ENCODE measurements at places on chromosomes 2 and 18. TPM values are rescaled to one million over a fixed set of nuclear protein-coding genes. Genes with fewer than 3 reads are reported as not detected.

LCT gene
- polyA plus RNA-seq = 0.03 TPM

DNA sequence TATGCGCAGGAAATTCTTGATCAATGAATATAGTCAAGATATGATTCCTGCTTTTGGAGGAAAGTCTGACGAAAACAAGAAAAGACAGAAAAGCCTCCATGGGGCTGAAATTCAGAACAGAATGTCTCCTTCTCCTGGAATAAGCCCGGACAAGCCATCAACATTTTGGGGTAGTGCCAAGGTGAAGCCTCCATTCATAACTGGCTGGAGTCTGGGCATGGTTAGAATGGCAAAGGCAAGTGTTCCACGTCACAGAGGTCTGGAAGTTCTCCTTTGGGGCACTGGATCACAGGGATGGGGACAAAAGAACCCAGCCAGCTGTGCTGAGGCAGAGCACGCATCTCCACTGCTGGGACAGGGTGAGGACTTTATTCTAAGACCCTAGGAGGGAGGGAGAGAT, 505.7 kb downstream of the CMPK2 start:
- no peak for DNase-seq

DNA sequence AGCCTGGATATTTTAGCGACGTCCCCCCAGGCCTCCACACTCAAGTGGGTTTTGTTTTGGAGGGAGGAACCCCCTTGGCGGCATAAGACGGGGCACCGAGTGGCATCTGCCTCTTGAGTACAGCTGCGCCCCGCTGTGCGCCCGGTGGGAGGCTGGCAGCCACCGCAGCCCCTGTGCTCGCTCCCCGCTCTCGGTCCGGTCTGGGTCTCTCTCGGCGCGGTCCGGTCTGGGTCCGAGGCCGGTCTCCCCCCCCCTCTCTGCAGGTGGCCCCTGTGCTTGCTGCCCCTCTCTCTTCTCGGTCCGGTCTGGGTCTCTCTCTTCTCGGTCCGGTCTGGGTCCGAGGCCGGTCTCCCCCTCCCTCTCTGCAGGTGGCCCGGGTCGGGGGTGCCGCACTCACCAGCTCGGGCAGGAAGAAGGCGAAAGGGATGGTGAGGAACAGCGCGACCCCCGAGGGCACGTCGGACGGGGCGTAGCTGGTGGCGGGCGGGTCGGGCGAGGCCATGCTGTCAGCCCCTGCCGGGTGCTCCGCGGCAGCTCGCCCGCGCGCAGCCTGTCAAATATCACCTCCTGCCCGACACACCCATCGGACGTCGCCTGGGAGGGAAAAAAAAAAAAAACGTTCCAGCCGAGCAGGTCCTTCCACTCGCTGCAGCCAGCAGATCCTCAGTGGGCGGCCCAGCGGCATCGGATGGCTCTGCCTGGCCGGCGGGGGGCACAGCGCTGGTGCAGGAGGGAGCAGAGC, at the start of gene MALL:
Gene MALL, minus strand, starts transcription at position 532 of the 742 bp plus-strand sequence. Its CDS starts 30 bp downstream, at position 502.
- DNase-seq = no peak

DES gene
- 25.1 TPM for polyA plus RNA-seq

ST3GAL5 gene
- 4.4 TPM for polyA plus RNA-seq

DNA sequence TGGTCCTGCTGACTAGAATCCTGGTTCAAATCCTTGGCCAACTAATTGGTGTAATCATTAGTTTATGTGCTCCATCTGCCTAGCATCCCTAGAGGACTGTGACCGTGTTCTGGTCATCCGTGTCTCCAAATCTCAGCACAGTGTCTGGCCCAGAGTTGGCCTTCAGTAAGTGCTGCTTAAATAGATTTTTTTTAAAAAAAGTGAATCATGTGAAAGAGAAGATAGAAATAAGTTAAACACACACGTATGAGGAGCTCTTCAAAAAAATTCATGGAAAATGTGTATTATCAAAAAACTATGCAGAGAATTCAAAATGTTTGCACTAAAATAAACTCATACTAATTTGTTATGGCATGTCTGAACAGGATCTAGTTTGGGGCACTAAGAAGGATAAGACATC, 129.3 kb upstream of the TLK1 start:
- no peak for DNase-seq

All from K562 (cell line).